ENCODE measurements at places on chromosomes 3 and 15. TPM values are rescaled to one million over a fixed set of nuclear protein-coding genes. Genes with fewer than 3 reads are reported as not detected.

The PPP2R3A gene
- 0.09 TPM for total RNA-seq

The USP13 gene
- total RNA-seq, result 16.4 TPM

DNA sequence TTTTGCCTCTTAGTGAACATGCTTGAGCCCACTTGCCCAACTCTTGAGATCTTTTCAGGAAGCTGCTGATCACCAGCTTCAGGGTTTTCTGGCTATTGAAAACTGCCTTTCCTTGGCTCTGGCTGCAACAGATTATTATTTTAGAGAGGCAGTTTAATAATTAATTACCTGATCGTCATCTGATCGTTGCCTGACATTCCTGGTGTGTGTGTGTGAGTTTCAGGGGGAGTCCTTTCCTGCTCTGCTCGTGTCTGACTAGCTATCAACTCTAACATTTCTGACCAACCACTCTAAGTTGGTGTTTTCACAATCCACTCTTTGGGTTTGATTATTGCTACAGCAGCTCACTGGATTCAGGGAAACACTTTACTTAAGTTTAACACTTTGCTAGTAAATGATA lies 84.3 kb upstream of the SPATA16 start:
- DNase-seq, result no peak
- H3K4me1 ChIP-seq, result no peaks in the 10 kb centered on the region
- no peak overlapping the region for H3K4me3 ChIP-seq
- no peaks in the 10 kb centered on the region for H3K36me3 ChIP-seq
- no peaks in the 10 kb centered on the region for H3K27me3 ChIP-seq

DNA sequence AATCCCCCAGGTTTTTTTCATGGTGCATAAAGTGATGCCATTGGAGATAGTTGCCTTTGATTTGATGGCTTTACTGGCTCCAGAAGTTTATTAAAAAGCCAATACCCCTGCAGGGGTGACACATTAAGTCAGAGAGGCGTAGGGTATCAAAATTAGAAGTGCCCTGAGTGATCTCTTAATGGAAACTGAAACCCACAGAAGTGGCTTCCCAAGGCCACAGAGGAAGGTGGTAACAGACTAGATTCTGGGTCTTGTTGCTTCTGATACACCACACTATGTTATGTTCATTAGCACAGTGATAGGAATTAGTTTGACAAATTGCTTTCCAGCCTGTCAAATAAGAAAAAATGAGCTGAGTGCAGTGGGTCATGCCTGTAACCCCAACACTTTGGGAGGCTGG lies 112.3 kb downstream of the IQCH start:
- H3K36me3 ChIP-seq, result no peaks in the 10 kb centered on the region
- peaks cover 46% of the 10 kb centered on the region for H3K27me3 ChIP-seq
- H3K4me3 ChIP-seq, result no peak overlapping the region
- no peak overlapping the region for H3K27ac ChIP-seq

- no peak for DNase-seq
- peak overlapping the region; percentile 66 for H3K4me3 ChIP-seq
- H3K27ac ChIP-seq, result peak overlapping the region; percentile 90
- no peaks in the 10 kb centered on the region for H3K36me3 ChIP-seq
- no peaks in the 10 kb centered on the region for H3K27me3 ChIP-seq
These were observed 7.6 kb upstream of the PPP1R2 start for GRCh38 chr3:195550723-195551122.

The NRG4 gene
- not detected for total RNA-seq

DNA sequence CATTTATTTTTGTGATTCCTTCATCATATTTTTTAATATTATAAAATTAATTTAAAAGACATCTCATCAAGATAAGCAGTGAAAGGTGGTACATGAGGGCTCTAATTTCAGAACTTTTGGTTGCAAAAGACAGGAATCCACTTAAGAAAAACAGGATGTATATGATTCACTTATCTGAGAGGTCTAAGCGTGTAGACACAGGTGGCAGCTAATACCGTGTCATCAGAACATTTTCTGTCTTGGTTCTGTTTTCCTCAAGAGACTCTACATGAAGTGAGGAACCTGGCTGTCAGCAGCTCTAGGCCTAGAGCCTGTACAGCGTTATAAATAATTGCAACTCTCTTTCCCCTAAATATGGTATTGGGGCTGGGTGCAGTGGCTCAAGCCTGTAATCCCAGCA lies 433.7 kb upstream of the NAALADL2 start:
- H3K4me1 ChIP-seq, result no peaks in the 10 kb centered on the region
- no peak overlapping the region for H3K27ac ChIP-seq
- no peak for DNase-seq
- no peaks in the 10 kb centered on the region for H3K36me3 ChIP-seq

The BTLA gene
- total RNA-seq, result 35.7 TPM

DNA sequence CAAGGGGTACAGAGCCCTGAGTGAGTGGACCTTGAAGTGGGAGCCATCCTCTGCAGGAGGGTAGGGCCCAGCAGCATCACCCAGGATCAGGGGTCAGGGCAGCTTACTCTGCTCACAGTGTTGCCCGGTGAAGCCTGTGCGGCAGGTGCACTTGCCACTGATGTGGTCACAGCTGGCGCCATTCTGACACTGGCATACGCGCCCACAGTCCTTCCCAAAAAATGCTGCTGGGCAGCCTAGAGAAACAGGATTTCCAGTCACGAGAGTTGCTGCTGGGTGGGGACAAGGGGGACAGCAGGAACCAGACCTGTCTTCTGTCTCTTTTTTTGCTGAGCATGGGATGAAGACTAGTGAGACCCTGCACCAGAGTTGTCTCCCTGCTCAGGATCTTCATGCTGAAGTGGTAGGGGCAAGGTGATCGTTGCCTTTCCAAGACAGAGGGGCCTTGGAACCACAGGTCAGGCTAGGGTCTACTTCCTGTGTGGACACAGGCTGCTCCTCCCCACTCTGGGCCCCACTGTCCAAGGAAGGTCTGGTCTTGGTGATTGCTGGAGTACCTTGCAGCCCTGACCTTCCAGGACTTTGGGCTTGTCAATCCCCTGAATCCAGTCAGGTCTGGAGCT lies 46.9 kb downstream of the RAB11A start:
- peaks cover 4% of the 10 kb centered on the region for H3K36me3 ChIP-seq
- H3K4me3 ChIP-seq, result no peak overlapping the region
- no peaks in the 10 kb centered on the region for H3K27me3 ChIP-seq

DNA sequence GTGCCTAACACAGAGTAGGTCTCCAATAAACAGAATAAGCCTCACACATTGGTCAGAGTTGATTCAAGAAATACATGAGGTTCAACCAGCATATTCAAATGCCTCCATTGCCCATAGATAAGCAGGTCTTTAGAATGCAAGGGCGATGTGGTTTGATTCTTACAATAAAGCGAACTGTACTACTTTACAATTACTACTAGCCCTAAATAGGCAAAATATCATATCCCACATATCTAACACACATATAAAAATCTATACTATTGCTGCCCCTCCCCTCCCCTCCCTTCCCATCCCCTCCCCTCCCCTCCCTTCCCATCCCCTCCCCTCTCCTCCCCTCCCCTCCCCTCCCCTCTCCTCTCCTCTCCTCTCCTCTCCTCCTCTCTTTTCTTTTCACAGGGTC lies 6.7 kb upstream of the GRM7 start:
- no peaks in the 10 kb centered on the region for H3K36me3 ChIP-seq

GRCh38 chr3:49839193-49839809 lies 17.1 kb downstream of the TRAIP start:
- H3K4me1 ChIP-seq, result peaks cover 1% of the 10 kb centered on the region
- DNase-seq, result peak; percentile 66
- H3K4me3 ChIP-seq, result no peak overlapping the region
- peaks cover 15% of the 10 kb centered on the region for H3K36me3 ChIP-seq
- H3K27me3 ChIP-seq, result no peaks in the 10 kb centered on the region

The OIP5 gene
- total RNA-seq, result 16.1 TPM

DNA sequence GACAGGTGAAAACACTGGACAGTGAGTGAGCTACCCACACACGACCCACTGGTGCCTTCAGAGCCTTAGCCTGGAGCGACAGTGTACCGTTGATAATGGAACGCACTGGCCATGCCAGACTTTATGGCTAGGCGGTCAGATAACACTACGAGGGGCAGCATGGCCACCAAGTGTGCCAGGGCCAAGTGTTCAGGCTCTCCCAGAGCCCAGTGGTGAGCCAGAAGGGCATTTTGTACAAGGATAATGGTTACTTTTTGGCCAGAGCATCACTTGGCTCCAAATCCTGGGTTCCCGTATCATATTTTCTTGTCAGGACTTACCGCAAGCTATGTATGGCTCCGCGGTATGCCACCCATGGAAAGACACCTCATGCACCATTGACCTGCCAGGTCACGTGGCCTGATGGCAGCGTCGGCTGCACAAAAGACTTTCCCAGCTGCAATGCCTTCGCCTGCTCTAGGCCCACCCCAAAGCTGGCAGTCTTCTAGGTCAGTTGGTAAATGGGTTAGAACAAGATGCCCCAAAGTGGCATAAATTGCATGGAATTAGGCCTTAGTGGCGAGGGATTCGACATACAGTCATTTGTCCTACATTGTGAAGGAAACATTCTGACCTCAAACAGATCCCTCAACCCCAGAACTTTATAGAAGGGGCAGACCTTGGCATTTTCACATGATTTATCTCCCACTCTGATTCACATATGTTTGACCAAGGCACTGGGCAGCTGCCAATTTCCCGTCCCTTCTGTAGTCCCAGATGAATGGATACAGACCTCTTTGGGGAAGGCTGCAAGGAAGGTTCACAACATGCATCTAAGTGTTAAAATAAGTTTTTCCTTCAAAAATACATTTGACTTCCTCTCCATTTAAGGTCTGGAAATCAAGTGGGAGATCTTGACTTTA lies 12.2 kb upstream of the SLC28A1 start:
- peaks cover 1% of the 10 kb centered on the region for H3K27me3 ChIP-seq
- no peak overlapping the region for H3K27ac ChIP-seq
- H3K4me1 ChIP-seq, result peaks cover 3% of the 10 kb centered on the region
- H3K4me3 ChIP-seq, result no peak overlapping the region

The HIGD1A gene
- 88.5 TPM for total RNA-seq

- no peaks in the 10 kb centered on the region for H3K4me1 ChIP-seq
- H3K36me3 ChIP-seq, result no peaks in the 10 kb centered on the region
- H3K27me3 ChIP-seq, result peaks cover 4% of the 10 kb centered on the region
- no peak for DNase-seq
- H3K27ac ChIP-seq, result no peak overlapping the region
- H3K4me3 ChIP-seq, result no peak overlapping the region
These were observed 452.1 kb upstream of the RASGRP1 start for GRCh38 chr15:39016706-39017105.

DNA sequence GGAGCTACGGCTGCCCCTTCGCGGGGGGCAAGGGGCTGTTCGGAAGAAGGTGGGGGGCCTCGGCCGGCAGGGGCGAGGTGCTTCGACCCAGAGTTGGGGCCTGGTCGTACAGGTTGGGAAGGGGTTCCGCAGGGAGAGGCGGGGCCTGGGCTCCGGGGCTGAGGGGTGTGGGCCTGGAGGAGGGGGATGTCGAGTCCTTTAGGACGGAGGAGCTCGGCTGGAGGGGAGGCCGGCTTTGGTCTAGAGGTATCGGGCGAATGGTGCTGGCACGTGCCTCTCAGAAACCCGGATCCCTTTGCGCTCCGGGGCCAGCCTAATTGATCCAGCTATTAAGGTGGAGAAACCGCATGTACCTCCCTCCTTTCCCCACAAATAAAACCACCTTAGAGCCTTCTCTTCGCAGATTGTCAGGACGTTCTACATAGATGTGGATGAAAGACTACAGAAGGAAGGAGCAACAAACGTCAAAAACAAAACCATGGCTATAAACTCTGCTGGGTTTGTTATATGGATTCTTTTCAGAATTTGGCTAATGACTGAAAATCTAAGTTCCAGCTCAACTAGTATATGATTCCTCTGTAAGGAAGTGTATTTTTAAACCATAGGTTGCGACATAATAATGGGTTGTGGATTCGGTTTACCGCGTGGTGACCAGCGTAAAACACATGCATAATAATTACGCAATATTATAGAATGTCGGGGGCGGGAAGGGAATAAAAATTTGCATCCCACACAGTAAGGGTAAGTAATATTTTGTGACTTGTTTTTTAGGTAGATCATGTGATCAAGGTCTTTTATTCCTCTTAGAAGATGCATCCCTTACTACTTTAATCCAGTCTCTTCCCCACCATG lies 644 bp upstream of the NGLY1 start:
- H3K27ac ChIP-seq, result peak overlapping the region; percentile 79
- peaks cover 56% of the 10 kb centered on the region for H3K4me1 ChIP-seq
- H3K4me3 ChIP-seq, result peak overlapping the region; percentile 81

The APH1B gene
- 9.5 TPM for total RNA-seq

The C3orf49 gene
- not detected for total RNA-seq

DNA sequence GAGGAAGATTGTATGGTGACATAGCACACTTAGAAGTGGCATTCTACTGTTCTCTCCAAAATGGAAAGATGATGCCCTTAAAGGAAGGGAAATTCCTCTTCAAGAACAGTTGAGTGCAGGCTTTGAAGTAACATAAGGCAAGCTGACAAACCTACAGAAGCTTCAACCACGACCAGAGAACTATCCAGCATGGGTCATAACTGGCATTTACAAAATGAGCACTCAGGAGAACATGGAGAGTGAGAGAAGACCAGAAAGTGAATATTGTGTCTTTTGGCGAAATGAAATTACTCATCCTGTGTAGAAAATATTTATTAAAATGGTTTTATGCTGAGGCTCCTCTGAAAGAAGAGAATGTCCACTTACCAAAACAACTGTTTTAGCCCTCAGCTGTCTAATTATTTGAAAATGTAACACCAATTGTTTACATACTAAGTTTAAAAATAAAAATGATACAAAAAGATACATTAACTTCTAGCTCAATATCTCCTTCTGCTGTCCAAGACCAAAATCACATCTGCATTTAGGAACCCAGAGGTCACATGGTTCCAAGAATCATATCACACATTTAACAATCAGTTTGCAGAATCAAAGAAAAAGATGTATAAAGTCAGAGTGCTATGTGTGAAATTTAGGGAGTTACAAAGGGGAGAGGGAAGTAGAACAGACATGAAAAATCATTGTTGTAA lies 216.9 kb downstream of the ATP8B4 start:
- no peak for DNase-seq
- no peak overlapping the region for H3K27ac ChIP-seq
- H3K27me3 ChIP-seq, result no peaks in the 10 kb centered on the region

DNA sequence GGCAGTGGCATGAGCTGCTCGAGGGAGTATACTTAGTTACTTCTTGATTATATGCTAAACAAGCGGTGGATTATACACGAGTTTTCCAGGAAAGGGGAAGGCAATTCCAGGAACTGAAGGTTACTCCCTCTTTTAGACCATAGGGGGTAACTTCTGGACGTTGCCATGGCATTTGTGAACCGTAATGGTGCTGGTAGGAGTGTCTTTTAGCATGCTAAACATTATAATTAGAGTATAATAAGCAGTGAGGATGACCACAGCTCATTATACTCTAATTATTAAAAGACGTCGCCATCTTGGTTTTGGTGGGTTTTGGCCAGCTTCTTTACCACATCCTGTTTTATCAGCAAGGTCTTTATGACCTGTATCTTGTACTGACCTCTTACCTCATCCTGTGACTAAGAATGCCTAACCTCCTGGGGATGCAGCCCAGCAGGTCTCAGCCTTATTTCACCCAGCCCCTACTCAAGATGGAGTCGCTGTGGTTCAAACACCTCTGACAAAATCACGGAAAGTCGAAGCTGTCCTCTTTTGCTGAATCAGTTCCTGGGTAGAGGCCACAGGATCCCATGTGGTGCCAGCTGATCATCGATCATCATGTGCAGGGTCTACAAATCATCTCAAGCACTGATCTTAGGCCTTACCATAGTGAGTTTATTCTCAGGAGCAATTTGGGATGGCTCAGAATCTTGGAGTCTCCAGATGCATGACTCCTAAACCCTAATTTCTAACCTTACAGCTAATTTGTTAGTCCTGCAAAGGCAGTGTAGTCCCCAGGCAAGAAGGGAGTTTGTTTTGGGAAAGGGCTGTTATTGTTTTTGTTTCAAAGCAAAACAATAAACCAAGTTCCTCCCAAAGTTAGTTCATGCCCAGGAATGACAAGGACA lies 149.1 kb downstream of the TJP1 start:
- DNase-seq, result no peak
- no peaks in the 10 kb centered on the region for H3K4me1 ChIP-seq
- no peak overlapping the region for H3K4me3 ChIP-seq
- H3K36me3 ChIP-seq, result no peaks in the 10 kb centered on the region
- peaks cover 28% of the 10 kb centered on the region for H3K27me3 ChIP-seq
- H3K27ac ChIP-seq, result no peak overlapping the region

The CKMT1B gene
- 0.32 TPM for total RNA-seq

The KY gene
- total RNA-seq, result not detected

Data from activated T-helper 2 cell treated with anti-CD3 and anti-CD28 coated beads, Interferon-gamma antibody, Interleukin-2, Interleukin-4, amounts not matched to agents 10 μg/mL and 5 μg/mL and 100 μg/mL, durations not matched to agents 14 hours and 24 hours and 36 hours (primary cell).